Effector memory CD4-positive, alpha-beta T cell (primary cell): ENCODE measurements at places on chromosomes 7 and 10.

- DNase-seq, result no peak
- peaks cover 7% of the 10 kb centered on the region for H3K4me1 ChIP-seq
- H3K27me3 ChIP-seq, result peaks cover 26% of the 10 kb centered on the region
- H3K36me3 ChIP-seq, result no peaks in the 10 kb centered on the region
Observed at GRCh38 chr7:128909625-128910568, 612 bp downstream of the KCP start.

DNA sequence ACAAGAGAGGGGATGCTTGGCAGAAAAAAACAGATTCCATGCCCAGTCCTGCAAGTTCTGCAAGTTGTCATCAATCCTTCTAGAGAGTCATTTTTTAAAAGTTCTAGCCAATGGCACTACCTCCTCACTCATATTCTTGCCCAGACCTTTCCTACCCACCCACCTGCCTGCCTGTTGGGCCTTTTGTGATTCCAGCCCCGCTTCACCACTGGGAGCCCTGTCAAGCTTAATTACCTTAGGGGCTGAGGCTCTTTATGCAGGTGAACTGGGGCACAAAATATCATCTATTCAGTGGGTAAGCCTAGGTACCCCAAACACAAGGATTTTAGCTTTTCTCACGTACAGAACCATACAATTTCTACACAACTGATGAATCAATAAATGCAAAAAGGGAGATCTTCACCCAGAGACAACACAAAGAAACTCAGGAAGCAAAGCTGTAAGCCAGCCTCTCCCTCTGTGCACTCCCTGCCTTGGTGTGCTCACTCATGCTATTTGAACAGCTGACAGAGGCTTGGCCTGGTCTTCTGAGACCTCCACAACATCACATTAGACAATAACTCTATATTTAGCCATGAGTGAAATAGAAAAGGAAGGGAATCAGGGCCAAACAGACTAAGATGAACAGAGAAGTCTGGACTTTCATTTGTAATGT, 222.6 kb downstream of the HTR7 start:
- no peaks in the 10 kb centered on the region for H3K4me1 ChIP-seq
- H3K27ac ChIP-seq, result no peak overlapping the region
- H3K27me3 ChIP-seq, result no peaks in the 10 kb centered on the region

DNA sequence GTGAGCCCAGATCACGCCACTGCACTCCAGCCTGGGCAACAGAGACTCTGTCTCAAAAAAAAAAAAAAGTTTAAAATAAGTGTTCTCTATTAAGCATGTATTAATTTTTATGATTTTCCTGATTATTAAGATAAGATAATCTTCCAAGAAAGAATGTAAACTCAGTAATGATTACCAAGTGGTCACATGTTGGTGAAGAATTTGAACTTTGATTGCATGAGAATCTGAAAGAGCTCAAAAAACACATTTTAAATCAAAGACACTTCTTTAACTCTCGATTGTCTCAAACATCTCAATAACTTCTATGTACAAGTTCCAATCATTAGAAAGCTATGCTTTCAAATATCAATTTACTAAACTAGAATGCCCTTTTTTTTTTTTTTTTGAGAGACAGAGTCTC, 33.8 kb downstream of the SNX8 start:
- no peak overlapping the region for H3K27ac ChIP-seq
- no peaks in the 10 kb centered on the region for H3K36me3 ChIP-seq

GRCh38 chr10:124419635-124420034, 912 bp upstream of the OAT start:
- H3K27ac ChIP-seq, result no peak overlapping the region
- H3K27me3 ChIP-seq, result no peaks in the 10 kb centered on the region
- no peaks in the 10 kb centered on the region for H3K36me3 ChIP-seq

- DNase-seq, result no peak
- no peaks in the 10 kb centered on the region for H3K4me1 ChIP-seq
- H3K27ac ChIP-seq, result no peak overlapping the region
- H3K36me3 ChIP-seq, result no peaks in the 10 kb centered on the region
Observed at GRCh38 chr7:111368381-111369065, 193.8 kb downstream of the IMMP2L start.

DNA sequence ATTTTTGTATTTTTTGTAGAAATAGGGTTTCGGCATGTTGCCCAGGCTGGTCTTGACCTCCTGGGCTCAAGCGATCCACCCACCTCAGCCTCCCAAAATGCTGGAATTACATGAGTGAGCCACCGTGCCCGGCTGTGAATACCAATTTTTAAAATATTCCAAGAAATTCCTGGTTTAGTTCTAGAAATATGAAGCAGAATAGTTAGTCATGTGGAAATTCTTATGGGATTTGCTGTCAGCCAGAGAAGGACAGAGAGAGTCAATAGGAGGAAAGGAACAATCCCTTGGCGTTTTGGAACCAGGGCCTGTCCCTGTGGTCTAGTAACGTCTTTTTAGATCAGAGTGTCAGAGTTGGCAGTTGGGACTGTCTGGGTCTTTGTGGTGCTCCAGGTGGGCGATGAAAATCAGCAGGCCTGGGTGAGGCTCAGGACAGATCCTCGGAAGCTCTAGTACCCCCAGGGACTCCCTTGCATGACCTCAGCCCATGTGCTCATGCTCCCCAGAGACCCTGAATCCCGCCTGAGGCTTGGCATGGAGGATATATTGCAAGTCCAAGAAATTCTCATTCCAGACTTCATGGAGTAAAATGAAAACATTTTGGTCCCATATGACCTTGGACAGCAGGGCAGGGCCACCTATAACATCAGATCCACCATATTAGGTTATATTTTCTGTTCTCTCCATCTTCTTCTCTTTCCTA, 7.8 kb downstream of the NODAL start:
- no peak overlapping the region for H3K27ac ChIP-seq

- no peak overlapping the region for H3K27ac ChIP-seq
- H3K4me3 ChIP-seq, result no peak overlapping the region
- peaks cover 73% of the 10 kb centered on the region for H3K36me3 ChIP-seq
- DNase-seq, result no peak
- peaks cover 22% of the 10 kb centered on the region for H3K4me1 ChIP-seq
Observed at GRCh38 chr10:80509108-80509402, 28.6 kb upstream of the SH2D4B start.

DNA sequence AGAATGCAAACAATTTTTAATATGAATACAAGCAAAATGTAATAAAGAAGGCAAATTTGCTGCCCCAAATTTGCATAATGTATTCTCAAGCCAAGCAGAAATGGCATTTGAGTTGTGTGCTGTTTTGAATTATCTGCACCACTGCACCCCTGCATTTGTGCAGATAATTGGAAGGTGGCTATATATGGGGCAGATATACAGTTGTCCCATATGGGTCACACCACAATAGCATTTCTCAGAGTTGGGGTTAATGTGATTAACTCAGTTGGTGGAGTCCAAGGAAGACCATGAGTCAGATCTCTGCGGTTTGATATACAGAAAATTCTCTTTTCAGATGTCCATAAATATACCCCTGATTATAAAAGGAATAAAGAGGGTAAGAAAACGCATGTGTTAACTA, 68.9 kb upstream of the EXOC4 start:
- H3K4me1 ChIP-seq, result no peaks in the 10 kb centered on the region
- H3K36me3 ChIP-seq, result no peaks in the 10 kb centered on the region
- H3K27me3 ChIP-seq, result no peaks in the 10 kb centered on the region
- H3K27ac ChIP-seq, result no peak overlapping the region
- H3K4me3 ChIP-seq, result no peak overlapping the region

DNA sequence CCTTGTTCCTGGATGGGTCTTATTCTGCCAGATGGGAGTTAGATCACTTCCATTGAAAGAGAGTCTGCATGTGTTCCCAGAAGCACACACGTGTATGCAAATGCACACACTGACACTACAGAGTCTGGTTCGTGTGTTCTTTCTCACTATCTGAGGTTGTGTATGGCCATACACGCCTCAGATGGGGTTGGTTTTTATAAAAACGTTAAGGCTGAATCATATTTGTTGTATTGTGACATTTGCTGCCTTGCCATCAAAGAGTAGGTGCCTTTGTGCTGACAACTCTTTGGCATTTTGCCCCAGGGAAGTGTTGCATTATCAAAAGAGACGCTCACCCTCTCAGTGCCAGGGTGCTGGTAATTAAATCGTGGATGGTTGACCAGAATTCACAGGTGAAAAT, 37.7 kb upstream of the HDAC9 start:
- no peaks in the 10 kb centered on the region for H3K36me3 ChIP-seq
- DNase-seq, result no peak
- H3K27ac ChIP-seq, result no peak overlapping the region
- no peaks in the 10 kb centered on the region for H3K4me1 ChIP-seq
- H3K4me3 ChIP-seq, result no peak overlapping the region

DNA sequence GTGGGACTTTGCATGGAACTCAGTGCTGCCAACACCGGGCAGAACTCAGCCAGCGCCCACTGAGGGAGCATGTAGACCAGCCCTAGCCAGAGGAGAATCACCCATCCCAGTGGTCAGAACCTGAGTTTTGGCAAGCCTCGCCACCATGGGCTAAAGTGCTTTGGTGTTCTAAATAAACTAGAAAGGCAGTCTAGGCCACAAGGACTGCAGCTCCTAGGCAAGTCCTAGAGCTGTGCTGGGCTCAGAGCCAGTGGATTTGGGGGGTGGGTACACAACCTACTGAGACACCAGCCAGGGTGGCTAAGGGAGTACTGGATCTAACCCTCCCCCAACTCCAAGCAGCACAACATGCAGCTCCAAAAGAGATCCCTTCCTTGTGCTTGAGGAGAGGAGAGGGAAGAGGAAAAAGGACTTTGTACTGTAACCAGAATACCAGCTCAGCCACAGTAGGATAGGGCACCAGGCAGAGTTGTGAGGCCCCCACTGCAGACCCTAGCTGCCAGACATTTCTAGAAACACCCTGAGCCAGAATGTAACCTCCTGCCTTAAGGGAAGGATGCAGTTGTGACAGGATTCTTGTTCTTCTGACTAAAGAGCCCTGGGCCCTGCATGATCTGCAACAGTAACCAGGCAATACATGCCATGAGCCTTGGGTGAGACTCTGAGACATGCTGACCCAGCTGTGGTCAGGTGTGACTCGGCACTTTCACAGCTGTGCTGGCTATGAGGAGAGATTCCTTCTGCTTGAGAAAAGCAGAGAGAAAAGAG, 24.4 kb downstream of the GSDME start:
- peaks cover 4% of the 10 kb centered on the region for H3K4me1 ChIP-seq
- H3K36me3 ChIP-seq, result no peaks in the 10 kb centered on the region
- H3K27me3 ChIP-seq, result no peaks in the 10 kb centered on the region
- H3K27ac ChIP-seq, result no peak overlapping the region
- no peak overlapping the region for H3K4me3 ChIP-seq

DNA sequence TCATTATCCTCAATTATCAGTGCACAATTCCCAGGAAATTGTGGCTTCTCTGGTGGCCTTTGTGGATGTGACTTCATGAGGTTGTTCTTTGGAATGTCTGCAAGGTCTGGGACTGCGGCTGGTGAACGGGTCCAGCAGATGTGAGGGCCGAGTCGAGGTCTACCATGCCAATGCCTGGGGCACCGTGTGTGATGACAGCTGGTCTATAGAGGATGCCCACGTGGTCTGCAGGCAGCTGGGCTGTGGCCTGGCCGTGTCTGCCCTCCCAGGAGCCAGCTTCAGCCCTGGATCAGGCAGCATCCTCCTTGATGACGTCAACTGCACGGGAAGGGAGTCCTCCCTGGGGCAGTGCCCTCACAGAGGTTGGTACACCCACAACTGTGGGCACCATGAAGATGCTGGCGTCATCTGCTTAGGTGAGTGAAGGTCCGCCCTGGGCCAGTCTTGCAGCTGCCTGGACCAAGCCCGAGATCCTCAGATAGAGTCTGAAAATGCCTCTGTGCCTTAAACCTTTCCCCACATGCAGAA, 46.9 kb downstream of the CUZD1 start:
- no peak for DNase-seq
- no peaks in the 10 kb centered on the region for H3K27me3 ChIP-seq
- H3K4me3 ChIP-seq, result no peak overlapping the region
- no peak overlapping the region for H3K27ac ChIP-seq
- H3K4me1 ChIP-seq, result no peaks in the 10 kb centered on the region

DNA sequence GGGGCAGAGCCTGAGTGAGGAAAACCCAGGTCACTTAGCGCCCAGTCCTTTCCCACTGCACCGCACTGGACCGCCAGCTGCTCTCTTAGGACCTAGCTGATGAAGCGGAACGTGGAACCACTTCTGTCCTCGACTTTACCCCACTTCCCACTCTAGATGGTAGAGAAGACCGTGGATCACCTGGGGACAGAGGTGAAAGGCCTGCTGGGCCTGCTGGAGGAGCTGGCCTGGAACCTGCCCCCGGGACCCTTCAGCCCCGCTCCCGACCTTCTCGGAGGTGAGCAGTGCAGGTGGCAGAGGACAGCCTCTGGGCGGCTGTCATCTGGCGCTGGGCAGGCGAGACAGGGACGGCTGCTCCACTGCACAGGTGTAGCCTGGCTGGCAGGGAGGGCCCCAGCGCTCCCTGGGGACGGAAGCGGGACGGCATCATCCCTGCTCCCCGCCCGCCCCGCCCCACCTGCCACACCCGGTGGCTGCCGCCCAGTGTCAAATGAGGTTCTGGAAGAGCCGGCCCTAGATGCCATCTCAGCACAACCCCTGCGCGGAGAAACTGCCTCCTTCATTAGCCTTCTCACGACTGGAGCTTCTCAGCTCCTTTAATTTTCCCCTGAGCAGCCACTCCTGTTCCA, 11.7 kb downstream of the PLAC9 start:
- H3K4me3 ChIP-seq, result peak overlapping the region; percentile 54
- no peaks in the 10 kb centered on the region for H3K36me3 ChIP-seq
- H3K27ac ChIP-seq, result no peak overlapping the region
- no peaks in the 10 kb centered on the region for H3K27me3 ChIP-seq
- peaks cover 17% of the 10 kb centered on the region for H3K4me1 ChIP-seq
- DNase-seq, result no peak

DNA sequence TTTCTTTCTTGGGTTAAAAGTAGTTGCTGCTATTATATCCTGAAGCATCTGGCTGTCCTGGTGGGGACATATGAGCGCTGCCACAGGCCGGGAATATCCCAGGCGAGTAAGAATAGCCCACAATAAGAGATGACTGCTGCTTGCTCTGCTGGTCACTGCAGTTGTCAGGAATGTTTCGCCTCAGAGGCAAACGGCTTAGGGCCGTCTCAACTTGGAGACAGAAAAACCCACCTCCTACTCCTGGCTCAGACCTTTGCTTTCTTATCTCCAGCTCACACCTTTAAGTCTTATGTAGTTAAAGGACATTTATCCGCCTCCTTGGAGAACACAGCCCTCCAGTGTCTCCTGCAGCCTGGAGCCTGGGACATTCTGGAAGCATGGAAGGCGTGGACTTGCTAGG, at the start of gene GJD4:
TSS of gene GJD4 (plus strand) at position 151 of the 400 bp plus-strand sequence. CDS start at position 378, 227 bp downstream.
- H3K27me3 ChIP-seq, result peaks cover 4% of the 10 kb centered on the region
- no peaks in the 10 kb centered on the region for H3K36me3 ChIP-seq
- no peak within 1 kb of the TSS for H3K27ac ChIP-seq
- peaks cover 9% of the 10 kb centered on the region for H3K4me1 ChIP-seq
- no peak for DNase-seq
